Fibroblast of lung (primary cell): ENCODE measurements at places on chromosomes 4 and X. TPM values are rescaled to one million over a fixed set of nuclear protein-coding genes. Genes with fewer than 3 reads are reported as not detected.

DNA sequence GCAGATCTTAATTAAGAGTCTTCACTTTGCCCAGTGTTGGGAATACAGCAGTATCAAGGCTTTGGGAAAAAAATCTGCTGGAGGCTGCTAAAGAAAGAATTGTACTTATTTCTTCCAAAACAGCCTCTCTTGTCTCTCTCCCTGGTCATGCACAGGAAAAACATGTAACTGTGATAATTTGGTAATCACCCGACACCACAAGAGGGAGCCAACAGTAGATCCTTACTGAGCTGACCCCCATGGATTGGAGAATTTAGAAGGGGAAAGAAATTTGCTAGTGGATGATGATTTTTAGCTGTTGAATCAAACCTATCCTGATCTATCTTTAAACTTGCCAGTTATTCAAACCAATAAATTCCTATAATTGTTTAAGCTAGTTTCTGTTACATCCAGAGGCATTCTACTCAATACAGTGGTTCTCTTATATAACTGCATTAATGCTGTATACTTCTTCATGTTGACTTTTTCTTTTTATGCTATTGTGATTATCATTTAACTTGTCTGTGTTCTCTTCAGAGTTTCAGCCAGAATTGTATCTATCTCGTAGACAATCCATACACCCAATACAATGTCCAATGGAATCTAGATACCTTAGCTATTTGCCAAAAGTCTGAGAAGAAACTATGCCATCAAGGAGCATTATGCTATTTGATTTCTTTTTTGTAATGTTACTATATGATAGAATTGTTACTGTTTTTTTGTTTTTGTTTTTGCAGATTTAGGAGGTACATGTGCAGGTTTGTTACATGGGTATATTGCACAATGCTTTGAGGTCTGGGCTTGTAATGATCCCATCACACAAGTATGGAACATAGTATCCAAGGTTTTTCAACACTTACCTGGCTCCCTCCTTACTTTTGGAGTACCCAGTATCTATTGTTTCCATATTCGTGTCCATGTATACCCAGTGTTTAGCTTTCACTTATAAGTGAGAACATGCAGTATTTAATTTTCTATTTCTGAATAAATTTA lies 31.3 kb upstream of the ARHGEF38 start:
- peak; percentile 67 for DNase-seq

DNA sequence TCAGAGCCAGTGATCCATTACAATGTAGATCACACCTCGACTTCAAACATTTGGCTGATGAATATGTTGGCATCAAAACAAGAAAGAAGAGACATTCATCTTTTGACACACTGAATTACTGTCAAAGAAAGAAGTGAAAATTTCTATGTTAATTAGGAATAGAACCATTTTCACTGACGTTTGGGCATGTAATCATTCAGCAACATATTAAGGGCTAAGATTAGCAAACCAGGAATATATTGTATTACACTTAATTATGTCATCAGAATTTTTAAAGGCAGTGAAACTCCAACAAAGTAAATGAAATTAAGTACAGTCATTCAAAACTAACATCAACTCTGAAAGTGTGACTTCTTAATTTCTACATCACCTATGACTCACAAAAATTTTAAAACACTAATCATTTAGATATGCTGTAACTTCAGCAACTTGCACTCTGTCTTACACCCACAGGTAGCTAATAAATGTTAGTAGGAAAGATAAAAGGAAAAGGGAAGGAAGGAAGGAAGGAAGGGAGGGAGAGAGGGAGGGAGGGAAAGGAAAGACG lies 1.4 kb upstream of the SMR3A start:
- no peak for DNase-seq

DNA sequence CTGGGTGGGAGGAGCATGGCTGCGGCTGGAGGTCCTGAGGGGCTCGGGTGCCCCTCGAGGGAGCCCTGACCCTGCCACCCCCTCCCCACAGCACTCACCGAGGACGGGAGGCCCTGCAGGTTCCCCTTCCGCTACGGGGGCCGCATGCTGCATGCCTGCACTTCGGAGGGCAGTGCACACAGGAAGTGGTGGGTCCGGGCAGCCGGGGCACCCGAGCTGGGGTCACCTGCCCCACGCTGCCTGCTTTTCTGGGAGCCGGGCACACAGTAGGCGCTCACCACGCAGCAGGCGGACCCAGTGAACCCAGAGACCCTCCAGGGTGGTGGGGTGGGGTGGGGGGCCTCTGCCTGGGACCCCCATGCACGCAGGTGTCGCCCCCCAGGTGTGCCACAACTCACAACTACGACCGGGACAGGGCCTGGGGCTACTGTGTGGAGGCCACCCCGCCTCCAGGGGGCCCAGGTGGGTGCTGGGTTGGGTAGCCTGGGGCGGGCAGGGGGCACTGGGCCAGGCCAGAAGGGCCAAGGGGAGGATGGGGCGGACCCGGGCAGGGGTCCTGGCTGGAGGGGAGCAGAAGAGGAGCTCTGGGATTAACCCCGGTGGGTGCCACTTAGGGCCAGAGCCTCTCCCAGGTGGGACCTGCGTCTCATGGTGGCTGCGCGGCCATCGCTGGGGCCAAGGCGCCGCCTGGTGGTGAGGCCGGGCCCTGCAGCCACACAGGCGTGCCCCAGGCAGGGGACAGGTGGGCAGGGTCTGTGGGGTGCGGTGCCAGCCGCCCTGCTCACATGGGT lies 1.4 kb downstream of the HGFAC start:
- DNase-seq: no peak

The REELD1 gene
- 0.02 TPM in 1 of 2 replicates, not detected in the other for polyA plus RNA-seq
